ENCODE measurements at places on chromosomes 6 and 20.

DNA sequence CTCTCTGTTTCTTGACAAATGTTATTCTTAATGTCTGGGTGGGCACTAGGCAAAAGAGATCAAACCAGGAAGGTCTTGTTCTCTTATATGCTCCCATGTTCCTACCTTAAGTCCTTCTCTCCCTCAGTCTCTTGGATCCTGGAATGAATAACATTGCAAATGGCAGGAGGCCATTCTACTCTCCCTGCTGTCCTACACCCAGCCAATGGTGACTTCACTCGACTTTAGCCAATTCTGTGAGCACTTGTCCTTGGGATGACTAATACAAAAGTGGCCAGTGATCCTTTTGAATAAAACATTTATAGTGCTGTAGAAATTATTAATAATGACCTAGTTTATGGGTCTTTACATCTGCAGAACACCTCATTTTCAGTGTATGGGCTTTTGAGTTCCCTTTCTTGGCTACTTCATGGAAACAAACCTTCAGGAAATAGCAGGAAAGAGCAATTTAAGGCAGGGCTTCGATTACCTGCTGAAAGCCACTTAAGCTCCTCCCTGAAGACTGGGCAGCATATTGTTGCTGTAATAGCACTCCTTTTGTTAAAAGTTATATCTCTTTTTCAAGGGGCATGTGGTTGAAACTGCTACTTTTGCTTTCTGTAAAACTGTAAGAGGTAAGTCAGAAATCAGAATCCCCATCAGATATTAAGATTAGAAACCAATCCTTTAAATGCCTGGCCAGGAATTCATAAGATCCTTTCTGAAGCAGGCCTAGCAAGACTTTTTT is 10.5 kb downstream of the OTOR start:
- DNase-seq, result no peak

DNA sequence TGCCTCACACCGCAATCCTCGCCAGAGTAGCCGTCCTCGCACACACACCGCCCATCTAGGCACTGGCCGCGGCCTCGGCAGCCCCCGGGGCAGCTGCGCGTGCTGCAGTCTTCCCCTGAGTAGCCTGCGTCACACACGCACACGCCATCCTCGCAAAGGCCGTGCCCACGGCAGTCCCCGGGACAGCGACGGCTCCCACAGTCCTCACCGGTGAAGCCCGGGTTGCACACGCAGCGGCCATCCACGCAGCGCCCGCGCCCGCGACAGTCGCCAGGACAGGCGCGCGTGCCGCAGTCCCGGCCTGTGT is 13.1 kb downstream of the TNXB start:
- no peak for DNase-seq

- DNase-seq, result no peak
Measured at GRCh38 chr6:159969204-159969912, 476 bp downstream of the IGF2R start.

DNA sequence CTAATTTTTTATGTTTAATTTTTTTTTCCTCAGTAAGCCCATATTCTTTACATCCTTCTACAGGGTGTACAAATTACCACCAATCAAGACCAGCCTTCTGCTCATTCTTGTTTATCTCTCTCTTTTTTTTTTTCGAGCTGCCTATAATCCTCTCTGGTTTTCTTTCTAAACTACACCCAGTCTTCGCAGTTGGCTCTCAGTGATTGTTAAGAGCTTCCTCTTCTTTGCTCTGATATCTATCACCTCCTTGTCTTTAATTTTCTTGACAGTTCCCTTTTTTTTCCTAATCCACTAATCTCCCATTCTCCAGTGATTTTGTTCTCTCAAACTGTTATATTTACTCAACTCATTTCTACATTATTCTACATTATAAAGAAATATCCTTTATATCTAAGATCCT is 38.5 kb upstream of the PTPRK start:
- no peak for DNase-seq

GRCh38 chr6:6753301-6753700 is 164.8 kb downstream of the LY86 start:
- no peak for DNase-seq
